ENCODE measurements at places on chromosomes 4 and X.

- no peak for DNase-seq
Measured at GRCh38 chr4:101192244-101192643, 155.1 kb downstream of the PPP3CA start.

DNA sequence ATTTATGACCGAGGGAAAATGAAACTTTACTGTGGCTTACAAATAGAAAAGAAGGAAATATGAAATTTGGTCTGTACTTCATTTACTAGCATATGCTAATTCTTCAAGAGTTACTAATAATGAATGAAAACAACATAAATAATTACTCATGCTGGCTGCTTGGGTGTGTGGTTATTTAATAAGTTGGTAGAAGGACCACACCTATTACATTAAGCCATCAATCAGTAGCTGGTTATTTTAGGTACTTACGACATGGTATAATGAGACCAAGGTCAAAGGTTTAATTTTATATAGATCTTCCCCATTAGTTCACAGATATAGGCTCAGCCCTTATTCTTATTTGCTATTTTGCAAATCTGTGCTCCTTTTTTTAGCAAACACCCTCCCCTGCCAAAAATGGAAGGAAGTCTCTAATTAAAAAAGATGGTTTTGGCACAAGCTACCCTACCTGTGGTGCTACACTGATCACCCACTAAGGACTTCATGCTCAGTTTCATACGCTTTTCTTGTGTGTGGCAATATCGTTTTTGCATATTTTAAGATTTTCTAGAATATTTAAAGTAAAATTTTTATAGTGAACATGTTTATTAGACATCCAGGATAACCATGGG, 14.1 kb downstream of the TMPRSS11D start:
- DNase-seq: no peak

DNA sequence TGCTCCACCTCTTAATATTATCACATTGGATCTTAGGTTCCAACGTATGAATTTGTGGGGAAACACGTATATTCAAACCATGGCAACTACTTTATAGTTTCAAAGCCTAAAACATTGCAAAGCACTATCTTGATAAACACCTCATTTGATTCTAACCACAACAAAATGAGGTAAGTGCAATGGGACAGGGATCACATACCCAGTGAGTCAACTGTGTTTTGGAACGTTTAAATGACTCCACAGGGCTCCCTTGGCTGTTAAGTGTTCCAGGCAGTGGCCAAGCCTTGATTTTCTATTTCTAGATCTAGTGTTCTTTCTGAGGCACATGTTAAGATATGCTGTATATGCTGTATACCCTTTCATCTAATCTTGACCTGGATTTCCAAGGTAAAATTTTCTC, 54.5 kb upstream of the C1QTNF7 start:
- DNase-seq: no peak

- no peak for DNase-seq
Measured at GRCh38 chr4:156623376-156623775, 348.2 kb downstream of the PDGFC start.

DNA sequence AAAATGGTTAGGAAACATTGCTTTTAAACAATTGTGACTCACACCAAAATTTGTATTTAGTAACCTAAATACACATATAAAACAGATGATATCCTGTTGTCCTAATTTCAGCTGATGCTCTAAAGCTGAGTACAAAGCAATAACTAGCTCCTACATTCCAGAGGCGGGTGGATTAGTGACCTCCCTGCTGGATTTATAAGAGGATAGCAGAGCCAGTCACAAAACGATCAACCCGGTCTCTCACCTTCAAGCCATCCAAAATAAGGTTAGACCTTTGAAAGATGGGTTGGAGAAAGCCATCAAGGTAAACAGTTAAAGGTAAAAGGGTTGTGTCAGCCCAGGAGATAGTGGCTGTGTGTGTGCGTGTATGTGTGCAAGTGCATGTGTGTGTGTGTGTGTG, 43.2 kb upstream of the SFRP2 start:
- DNase-seq: no peak

GRCh38 chrX:125205918-125206665, 113.6 kb upstream of the TEX13C start:
- DNase-seq: no peak

- DNase-seq: no peak
Measured at GRCh38 chrX:21666252-21666651, 8.1 kb upstream of the KLHL34 start.

- no peak for DNase-seq
Measured at GRCh38 chr4:8207314-8207713, 8.2 kb downstream of the SH3TC1 start.
